ENCODE measurements at places on chromosomes 2 and 18.

- peak; percentile 78 for DNase-seq
Measured at GRCh38 chr2:235382179-235382578, 111.7 kb upstream of the AGAP1 start.

DNA sequence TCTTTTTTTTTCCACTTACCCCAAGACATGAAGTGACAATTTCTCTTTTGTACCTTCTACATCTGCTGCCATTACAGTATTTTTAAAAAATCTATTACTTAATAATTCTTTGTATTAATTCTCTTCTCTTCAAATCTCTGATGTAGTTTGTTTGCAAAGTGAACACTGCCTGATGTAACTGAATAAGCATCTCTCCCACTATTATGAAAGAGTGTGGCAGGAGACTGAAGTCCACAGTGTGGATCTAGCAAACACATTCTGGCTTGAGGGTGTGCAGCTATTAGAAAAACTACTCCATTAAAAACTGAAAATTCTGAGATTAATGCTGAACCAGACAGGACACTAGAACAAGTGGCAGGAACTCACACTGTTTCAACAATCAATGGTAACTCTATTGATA, 5.0 kb upstream of the SERPINB8 start:
- no peak for DNase-seq

DNA sequence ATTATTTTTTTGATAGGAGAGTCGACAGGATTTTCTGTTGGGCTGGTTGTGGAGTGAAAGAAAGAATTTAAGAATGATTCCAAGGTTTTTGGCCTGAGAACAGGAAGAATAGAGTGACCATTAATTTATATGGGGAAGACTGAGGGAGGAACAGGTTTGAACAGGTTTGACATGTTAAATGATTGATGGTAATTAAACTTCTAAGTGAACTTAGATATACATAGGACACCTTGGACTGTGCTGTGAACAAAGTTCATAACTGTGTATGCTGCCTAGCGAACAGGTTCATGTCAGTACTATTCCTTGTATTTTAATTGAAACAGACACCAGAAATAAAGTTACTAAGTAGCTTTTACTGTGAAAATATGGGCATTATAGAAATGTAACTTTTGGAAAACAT, 212.0 kb downstream of the SPAG16 start:
- DNase-seq: no peak

- peak; percentile 56 for DNase-seq
Measured at GRCh38 chr2:109129921-109130722, 1.1 kb downstream of the SH3RF3 start.

DNA sequence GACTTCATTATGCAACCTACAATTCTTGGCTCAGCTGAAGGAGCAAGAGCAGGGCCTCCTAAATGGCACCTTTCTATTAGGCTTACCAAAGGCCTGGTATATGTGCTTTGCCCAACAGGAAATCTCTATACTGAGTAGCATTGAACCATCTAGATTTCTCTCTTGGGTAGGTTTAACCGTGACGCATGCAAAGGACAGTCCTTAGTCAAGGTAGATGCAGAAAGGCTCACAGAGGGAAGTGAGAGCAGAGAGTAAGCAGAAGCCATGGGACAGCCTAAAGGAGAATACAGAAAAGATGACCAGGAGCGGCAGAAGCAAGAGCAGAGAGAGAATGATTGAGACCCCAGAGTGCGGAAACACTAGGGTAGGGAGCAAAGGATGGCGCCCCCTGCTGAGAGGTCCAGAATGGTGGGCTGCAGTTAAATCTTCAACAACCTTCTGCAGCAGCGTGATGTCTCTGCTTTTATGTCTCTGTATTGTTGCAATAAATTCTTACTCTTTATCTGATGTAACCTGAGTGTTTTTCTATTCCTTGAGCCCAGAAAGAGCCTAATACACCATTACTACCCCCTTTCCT, 4.7 kb upstream of the OSBPL1A start:
- no peak for DNase-seq

- no peak for DNase-seq
Measured at GRCh38 chr2:208266936-208267335, 881 bp downstream of the PIKFYVE start.

DNA sequence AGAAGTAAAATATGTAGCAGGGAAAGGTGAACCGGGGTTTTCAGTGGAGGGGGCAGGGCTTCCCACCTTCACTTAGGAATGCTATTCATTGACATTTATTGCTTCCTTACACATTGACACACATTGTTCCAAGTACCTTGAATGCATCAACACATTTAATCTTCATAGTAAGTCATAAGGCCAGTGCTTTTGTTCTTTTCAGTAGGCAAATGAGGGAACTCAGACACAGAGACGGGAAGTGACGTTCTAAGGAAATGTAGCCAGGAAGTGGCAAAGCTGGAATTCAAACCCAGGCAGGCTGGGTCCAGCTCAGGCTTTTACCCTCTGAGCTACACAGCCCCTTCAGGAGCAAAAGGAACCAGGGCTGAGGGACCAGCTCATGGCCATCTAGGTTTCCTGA, 20.7 kb downstream of the BMP10 start:
- no peak for DNase-seq

DNA sequence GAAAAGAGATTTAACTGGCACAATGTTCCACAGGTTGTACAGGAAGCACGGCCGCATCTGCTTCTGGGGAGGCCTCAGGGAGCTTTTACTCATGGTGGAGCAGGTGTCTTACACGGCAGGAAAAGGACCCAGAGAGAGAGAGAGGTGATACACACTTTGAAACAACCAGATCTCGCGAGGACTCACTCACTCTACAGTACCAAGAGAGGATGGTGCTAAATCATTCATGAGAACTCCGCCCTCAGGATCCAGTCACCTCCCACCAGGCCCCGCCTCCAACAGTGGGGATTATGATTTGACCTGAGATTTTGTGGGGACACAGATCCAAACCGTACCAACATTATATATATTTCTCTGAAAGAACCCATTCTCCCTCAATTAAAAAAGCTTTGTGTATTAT, 79.7 kb upstream of the DOCK10 start:
- DNase-seq: no peak

GRCh38 chr2:111702119-111702803, 181.7 kb downstream of the ANAPC1 start:
- DNase-seq: no peak
